ENCODE measurements at places on chromosomes 16 and 17.

DNA sequence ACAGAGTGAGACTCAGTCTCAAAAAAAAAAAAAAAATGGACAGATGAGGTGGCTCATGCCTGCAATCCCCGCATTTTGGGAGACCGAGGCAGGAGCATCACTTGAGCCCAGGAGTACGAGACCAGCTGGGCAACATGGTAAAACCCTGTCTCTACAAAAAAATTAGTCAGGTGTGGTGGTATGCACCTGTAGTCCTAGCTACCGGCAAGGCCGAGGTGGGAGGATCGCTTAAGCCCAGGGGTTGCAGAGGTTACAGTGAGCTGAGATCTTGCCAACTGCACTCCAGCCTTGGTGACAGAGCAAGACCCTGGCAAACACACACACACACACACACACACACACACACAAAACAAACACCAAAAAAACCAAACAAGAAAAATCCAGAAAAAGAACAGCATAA is 7.7 kb upstream of the ENGASE start:
- DNase-seq, result no peak

DNA sequence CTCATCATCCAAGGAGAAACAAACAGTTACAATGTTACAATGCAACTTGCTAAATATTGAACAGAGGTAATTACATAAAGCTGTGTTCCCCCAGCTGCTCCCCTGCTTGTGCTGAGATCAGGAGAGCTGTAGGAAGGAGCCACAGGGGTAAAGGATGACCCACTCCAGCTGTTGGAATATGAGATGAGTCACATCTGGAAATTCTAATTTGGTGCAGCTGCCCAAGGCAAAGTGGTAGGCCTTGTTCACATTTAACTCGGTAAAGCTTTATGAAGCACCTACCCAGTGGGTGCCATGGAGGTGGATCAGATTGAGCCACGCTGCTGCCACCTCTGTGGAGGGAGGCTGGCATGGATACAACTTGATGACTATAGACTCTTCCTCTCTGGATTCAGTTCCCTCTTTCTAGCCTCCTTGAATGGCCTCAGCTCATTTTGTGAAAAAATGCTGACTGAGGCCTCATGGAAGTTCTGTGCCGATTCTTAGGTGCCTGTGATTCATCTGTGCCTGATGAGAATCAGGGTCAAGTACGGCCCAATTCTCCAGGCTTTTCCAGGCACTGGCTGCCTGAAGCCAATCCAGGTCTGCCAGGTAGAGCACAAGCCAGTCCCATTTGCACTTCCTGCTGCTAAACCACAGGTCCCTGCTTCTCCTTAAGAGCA is 7.4 kb downstream of the ZNF689 start:
- DNase-seq, result no peak

GRCh38 chr16:4103745-4104144 is 12.5 kb downstream of the ADCY9 start:
- DNase-seq, result no peak

DNA sequence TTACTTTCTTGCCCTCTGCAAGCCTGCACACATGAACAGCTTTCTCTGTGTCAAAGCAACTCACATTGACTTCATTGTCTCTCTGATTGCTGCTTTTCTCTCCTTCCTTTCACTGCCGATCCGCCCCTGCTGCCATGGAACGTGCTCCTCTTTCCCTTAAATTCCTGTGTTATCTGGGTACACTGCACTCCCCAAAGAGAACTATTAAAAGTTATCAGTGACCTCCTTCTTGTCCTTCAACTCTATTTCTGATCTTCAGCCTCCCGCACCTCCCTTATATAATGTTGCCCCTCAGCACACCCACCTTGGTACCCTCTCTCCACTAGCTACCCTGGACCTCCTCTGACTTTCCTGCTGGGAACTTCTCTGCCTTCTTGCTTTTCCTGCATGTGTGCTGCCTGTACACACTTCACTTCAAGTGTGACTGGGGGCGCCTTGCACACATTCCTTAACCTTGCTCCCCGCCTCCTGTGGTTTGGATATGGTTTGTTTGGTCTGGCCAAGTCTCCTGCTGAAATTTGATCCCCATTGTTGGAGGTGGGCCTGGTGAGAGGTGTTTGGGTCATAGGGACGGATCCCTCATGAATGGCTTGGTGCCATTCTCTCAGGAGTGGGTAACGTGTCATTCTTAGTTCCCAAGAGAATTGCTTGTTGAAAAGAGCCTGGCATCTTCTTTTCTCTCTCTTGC is 26.7 kb upstream of the PMP22 start:
- no peak for DNase-seq

DNA sequence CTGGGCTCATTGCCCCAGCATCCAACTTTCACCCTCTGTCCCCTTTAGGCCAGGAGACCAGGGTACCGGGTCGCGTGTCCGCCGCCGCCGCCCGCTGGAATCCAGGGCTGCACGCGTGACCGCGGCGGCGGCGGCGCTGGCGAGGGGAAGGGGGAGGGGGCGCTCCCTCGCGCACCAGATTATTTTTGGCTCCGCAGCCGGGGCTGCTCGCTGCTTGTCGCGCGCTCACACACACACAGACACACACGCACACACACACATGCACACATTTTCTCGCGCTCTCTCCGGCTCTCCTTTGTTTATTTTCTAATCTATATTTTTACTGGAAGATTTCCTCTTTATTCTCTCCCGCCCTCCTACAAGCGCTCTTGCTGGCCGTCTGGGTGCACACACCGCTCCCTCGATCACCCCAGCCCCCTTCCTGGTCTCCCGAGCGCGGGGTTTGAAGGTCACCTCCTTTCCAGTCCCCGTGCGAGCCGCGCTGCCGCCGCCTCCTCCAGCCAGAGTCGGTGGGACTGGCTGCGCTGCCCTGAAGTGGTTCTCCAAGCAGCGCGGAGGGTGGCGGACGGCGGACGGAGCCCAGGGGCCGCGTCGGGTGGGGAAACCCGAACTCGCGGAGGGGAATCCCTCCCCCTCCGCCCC is 921.4 kb upstream of the EEF2KMT start:
- no peak for DNase-seq

- no peak for DNase-seq
Observed at GRCh38 chr17:32584792-32585191, 98.0 kb downstream of the CDK5R1 start.

DNA sequence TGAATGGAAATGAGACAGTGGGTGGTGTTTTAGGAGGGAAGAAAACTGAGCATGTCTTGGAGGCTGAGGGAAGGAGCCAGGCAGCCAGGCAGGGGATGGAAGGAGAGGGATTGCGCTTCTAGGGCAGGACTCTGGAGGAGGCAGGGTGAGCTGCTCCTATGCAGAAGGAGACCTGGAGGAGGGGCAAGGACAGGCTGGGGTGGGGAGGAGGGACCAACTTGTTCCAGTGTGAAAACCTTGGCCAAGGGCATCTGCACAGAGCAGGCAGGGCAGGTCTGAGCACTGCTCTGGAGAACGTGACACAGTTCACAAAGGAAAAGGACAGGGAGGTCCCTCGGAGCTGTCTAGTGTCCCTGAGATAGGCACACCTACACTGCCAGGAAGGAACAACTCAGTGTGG is 5.5 kb downstream of the GALK1 start:
- no peak for DNase-seq

DNA sequence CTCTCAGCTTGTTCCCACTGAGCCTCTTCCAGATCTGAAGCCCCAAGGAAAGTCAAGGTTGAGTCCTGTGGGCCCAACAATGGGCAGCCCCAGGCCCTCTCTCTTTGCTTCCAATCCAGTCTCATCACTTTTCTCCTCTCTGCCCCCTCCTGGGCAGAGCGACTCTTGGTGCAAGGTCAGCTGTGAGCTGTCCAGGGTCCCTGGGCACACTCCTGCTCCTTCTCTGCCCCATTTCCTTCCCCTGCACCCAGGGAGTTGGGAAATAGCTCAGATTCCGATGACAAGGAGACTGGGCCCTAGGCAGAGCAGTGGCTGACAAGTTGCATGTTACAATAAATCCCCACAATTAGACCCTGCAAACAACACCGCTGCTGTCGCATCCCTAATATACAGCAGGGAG is 16.1 kb upstream of the CRHR1 start:
- no peak for DNase-seq
